ENCODE measurements at places on chromosomes 4 and X.
A peak's percentile ranks its signal among the peaks of the same experiment; 100 is the strongest.

DNA sequence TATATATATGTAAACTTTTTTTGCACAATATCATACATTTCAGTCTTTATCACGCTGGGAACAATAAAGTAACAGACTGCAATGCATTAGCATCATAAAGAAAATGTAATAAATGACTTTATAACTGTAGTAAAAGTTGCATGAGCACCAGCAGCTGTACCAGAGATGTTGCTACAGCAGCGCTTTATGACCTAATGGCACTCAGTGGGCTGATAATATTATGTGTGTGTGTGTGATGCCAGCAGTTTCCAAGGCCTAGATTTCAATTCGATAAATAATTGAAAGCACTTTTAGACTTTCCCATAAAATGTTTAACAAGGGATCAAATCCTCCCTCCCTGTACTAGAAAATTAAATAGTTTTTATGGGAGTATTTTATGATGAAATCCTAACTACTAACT, 367.6 kb upstream of the AGA start:
- no peak for DNase-seq
- no peaks in the 10 kb centered on the region for H3K4me1 ChIP-seq
- H3K27me3 ChIP-seq = no peaks in the 10 kb centered on the region
- no peaks in the 10 kb centered on the region for H3K36me3 ChIP-seq

GRCh38 chr4:665381-665750, 8.7 kb downstream of the ATP5ME start:
- H3K36me3 ChIP-seq = no peaks in the 10 kb centered on the region
- no peak overlapping the region for H3K27ac ChIP-seq
- H3K4me3 ChIP-seq = no peak overlapping the region
- H3K27me3 ChIP-seq = peaks cover 6% of the 10 kb centered on the region

- peak; percentile 30 for DNase-seq
- no peaks in the 10 kb centered on the region for H3K36me3 ChIP-seq
- no peaks in the 10 kb centered on the region for H3K27me3 ChIP-seq
- no peaks in the 10 kb centered on the region for H3K4me1 ChIP-seq
- no peak overlapping the region for H3K4me3 ChIP-seq
Measured at GRCh38 chr4:26028793-26029567, 115.0 kb downstream of the SMIM20 start.

GRCh38 chrX:53476371-53476770, 42.2 kb upstream of the HSD17B10 start:
- H3K27ac ChIP-seq = no peak overlapping the region
- H3K4me1 ChIP-seq = no peaks in the 10 kb centered on the region
- H3K36me3 ChIP-seq = no peaks in the 10 kb centered on the region
- peaks cover 13% of the 10 kb centered on the region for H3K27me3 ChIP-seq
- no peak for DNase-seq

DNA sequence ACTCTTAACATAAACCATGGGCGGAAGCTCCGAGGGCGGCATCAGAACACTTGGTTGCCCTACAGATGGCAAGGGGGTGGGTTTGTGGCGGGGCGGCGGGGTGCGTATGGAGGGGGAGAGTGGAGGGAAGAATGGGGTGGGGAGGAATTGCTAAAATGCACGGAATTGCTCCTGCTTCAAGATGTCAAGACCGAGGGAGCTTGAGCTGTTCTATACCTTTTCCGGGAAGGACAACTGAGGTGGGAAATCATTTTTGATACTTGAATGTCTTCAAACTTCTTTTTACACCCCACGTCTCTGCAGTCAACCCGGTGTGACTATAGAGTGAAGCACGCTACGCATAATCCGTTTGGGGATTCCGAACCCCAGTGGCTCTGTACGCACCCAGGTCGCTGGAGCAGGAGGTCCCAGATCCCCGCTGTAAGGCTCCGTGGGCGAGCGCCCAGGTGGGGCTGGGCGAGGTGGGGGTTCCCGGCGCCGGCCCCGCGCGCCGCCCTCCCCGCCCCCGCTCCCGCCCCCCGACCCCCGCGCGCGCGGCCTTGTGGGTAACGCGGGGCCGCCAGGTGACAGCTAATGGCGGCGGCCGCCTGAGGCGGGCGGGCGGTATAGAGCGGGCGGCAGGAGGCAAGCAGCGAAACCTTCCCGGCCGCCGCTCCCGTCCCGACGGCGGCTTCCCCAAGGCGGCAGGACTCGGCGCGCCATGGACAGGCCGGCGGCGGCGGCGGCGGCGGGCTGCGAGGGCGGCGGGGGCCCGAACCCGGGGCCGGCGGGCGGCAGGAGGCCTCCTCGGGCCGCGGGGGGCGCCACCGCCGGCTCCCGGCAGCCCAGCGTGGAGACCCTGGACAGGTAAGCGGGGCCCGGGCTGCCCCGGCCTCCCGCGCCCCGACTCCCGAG, at the start of gene MTMR1:
Gene MTMR1, plus strand, starts transcription at position 566 of the 894 bp plus-strand sequence. Its CDS starts 135 bp downstream, at position 701.
- H3K4me3 ChIP-seq = peak within 1 kb of the TSS; percentile 67
- DNase-seq = no peak
- H3K27ac ChIP-seq = no peak within 1 kb of the TSS
- no peaks in the 10 kb centered on the region for H3K27me3 ChIP-seq
- no peaks in the 10 kb centered on the region for H3K4me1 ChIP-seq

- H3K36me3 ChIP-seq = no peaks in the 10 kb centered on the region
- DNase-seq = no peak
- peaks cover 33% of the 10 kb centered on the region for H3K4me1 ChIP-seq
Measured at GRCh38 chr4:101197350-101197749, 150.0 kb downstream of the PPP3CA start.

- H3K36me3 ChIP-seq = no peaks in the 10 kb centered on the region
- no peaks in the 10 kb centered on the region for H3K27me3 ChIP-seq
- no peak for DNase-seq
Measured at GRCh38 chrX:122092978-122093377, 1045.6 kb downstream of the GLUD2 start.

DNA sequence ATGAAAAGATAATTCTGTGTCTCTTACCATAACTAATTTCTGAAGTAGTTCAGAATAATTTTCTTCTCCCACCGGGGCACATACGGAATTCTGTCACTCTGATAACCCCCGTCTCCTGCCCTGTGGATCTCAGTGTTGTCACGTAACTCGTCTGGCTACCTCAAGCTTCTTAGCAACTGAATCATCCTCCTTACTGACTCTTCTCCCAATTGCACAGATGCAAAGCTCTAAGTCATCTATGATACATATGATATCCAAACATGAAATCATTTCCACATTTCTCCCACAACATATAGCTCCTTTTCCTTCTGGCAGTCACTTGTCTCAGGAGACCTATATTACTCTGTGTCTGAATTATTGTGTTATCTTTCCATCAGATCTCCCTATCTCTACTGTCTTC, 1043.1 kb upstream of the TENM3 start:
- H3K36me3 ChIP-seq = no peaks in the 10 kb centered on the region
- H3K27me3 ChIP-seq = no peaks in the 10 kb centered on the region
- DNase-seq = no peak
- H3K4me1 ChIP-seq = no peaks in the 10 kb centered on the region

DNA sequence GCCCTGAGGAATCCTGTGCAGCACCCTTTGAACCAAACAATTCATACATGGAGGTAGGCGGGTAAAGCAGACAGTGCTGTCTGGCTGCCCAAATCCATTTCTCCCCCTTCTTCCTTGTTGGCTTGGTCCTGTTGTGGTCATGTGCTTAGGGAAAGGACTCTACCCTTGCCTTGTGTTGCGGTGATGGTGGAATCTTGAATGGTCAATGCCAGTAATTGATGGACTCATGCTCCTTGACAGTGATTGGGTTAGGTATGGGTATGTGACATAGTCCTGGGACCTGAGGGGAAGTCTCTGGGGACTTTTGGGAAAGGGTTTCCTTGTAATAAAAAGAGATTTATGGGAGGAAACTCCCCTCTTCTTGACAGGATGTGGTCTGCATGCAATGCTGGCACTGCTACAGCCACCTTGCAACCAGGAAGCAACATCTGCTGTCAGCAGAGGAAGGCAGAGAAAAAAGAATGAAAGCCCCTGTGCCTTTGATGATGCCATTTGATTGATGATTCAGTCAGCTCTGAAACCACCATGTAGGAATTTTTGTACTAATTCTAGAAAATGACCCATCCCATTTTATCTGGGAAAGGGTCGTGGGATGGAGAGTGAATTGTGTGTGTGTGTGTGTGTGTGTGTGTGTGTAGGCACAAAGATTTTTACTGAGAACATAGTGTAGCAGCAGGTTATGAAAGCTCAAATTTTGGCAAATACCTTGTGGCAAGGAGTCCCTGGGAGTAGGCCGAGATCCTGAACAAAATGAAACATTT, 30.0 kb upstream of the HUWE1 start:
- no peak overlapping the region for H3K4me3 ChIP-seq
- H3K36me3 ChIP-seq = no peaks in the 10 kb centered on the region
- DNase-seq = no peak
- H3K27me3 ChIP-seq = peaks cover 15% of the 10 kb centered on the region
- H3K4me1 ChIP-seq = no peaks in the 10 kb centered on the region

DNA sequence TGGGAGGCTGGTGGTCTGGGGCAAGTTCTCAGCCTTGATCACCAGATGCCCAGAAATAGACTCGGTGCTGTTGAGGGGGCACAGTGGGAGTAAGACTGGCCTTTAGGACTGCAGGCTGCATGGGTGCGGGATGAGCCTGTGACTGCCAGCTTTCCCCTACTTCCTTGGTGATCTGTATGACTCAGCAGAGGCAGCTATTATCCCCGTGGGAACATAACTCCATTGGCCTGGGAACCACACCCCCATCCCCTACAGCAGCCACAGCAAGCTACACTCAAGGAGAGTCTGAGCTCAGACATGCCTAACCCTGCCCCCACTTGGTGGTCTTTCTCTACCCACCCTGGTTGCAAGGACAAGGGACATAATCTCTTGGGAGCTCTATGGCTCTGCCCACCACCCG, 20.6 kb downstream of the CLIC2 start:
- no peaks in the 10 kb centered on the region for H3K4me1 ChIP-seq
- no peak overlapping the region for H3K27ac ChIP-seq
- no peak for DNase-seq
- H3K36me3 ChIP-seq = no peaks in the 10 kb centered on the region
- H3K4me3 ChIP-seq = no peak overlapping the region

GRCh38 chrX:51421972-51422597, 74.3 kb downstream of the NUDT11 start:
- H3K4me3 ChIP-seq = no peak overlapping the region
- no peak for DNase-seq
- no peak overlapping the region for H3K27ac ChIP-seq
- H3K27me3 ChIP-seq = peaks cover 8% of the 10 kb centered on the region
- H3K4me1 ChIP-seq = no peaks in the 10 kb centered on the region

- H3K4me3 ChIP-seq = no peak overlapping the region
- no peak overlapping the region for H3K27ac ChIP-seq
- no peaks in the 10 kb centered on the region for H3K36me3 ChIP-seq
- no peak for DNase-seq
- peaks cover 4% of the 10 kb centered on the region for H3K4me1 ChIP-seq
Measured at GRCh38 chr4:88880501-88881226, 176.3 kb downstream of the FAM13A start.

DNA sequence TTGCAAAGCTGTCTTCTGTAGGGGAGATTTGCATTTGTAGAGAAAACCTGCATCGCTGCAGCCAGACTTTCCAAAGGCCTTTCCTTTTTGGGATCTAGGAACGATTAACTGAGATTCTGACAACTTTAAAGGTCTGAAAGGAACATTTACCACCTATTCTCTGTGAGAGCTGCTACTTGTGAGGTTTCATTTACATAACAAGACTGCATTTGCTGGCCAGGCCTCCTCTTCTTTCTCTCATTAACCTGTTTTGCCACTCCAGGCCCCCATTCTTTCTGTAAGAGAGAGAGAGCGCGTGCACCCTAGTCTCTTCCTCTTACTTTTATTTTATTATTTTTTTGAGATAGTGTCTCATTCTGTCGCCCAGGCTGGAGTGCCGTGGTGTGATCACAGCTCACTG, 31.6 kb downstream of the TMEM31 start:
- H3K4me1 ChIP-seq = no peaks in the 10 kb centered on the region
- no peak for DNase-seq
- H3K27ac ChIP-seq = no peak overlapping the region
- H3K4me3 ChIP-seq = no peak overlapping the region
- no peaks in the 10 kb centered on the region for H3K36me3 ChIP-seq

- H3K27me3 ChIP-seq = peaks cover under 1% of the 10 kb centered on the region
- no peak overlapping the region for H3K27ac ChIP-seq
- H3K36me3 ChIP-seq = no peaks in the 10 kb centered on the region
- no peak for DNase-seq
Measured at GRCh38 chrX:100687128-100687527, 43.1 kb downstream of the SRPX2 start.

DNA sequence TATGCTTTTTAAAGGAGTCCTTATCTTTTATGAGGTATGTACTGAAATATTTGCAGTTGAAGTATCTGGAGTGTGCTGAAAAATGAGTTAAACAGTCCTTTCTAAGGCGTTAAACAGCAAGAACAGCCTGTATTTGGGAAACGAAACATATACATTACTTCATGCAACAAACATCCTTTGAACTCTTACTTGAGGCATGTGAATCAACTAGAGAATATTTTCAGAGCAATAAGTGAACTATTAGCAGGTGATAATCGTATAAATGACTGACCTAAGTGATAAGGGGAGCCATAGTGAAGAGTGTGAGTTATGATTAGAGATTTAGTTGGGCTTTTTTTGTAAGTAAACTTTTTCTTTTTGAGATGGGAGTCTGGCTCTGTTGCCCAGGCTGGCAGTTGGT, 45.9 kb upstream of the RHOH start:
- no peak overlapping the region for H3K4me3 ChIP-seq
- H3K4me1 ChIP-seq = no peaks in the 10 kb centered on the region
- no peak for DNase-seq
- H3K36me3 ChIP-seq = no peaks in the 10 kb centered on the region

GRCh38 chr4:142913461-142914030, 67.4 kb upstream of the INPP4B start:
- no peak for DNase-seq
- H3K27ac ChIP-seq = no peak overlapping the region
- no peaks in the 10 kb centered on the region for H3K36me3 ChIP-seq
- H3K4me3 ChIP-seq = no peak overlapping the region
- H3K27me3 ChIP-seq = no peaks in the 10 kb centered on the region
- no peaks in the 10 kb centered on the region for H3K4me1 ChIP-seq

DNA sequence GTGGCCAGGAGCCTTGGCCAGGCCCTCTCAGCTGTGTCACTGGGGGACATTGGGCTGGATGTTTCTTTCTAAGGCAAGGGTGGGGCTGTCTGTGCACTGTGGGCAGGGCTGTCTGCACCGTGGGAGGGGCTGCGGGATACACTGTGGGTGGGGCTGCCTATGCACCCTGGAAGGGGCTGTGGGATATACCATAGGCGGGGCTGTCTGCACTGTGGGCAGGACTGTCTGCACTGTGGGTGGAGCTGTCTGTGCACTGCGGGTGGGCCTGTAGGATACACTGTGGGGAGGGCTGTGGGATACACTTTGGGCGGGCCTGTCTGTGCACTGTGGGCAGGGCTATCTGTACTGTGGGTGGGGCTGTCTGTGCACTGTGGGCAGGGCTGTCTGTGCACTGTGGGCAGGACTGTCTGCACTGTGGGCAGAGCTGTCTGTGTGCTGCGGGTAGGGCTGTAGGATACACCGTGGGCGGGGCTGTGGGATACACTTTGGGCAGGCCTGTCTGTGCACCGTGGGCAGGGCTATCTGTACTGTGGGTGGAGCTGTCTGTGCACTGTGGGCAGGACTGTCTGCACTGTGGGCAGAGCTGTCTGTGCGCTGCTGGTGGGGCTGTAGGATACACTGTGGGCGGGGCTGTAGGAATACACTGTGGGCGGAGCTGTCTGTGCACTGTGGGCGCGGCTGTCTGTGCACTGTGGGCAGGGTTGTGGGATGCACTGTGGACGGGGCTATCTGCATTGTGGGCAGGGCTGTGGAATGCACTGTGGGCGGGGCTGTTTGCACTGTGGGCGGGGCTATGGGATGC, 31.1 kb downstream of the ACOX3 start:
- no peaks in the 10 kb centered on the region for H3K36me3 ChIP-seq
- no peak overlapping the region for H3K4me3 ChIP-seq
- no peaks in the 10 kb centered on the region for H3K27me3 ChIP-seq
- H3K4me1 ChIP-seq = no peaks in the 10 kb centered on the region
- no peak overlapping the region for H3K27ac ChIP-seq
- no peak for DNase-seq

All from adrenal gland (tissue), 19 donors.